ENCODE measurements at places on chromosomes 13 and 19.
A peak's percentile ranks its signal among the peaks of the same experiment; 100 is the strongest.

GRCh38 chr19:33260628-33261418 lies 35.2 kb upstream of the SLC7A10 start:
- peak; percentile 85 for DNase-seq

GRCh38 chr13:114130837-114131582 lies 1.4 kb downstream of the RASA3 start:
- peak; percentile 86 for DNase-seq

DNA sequence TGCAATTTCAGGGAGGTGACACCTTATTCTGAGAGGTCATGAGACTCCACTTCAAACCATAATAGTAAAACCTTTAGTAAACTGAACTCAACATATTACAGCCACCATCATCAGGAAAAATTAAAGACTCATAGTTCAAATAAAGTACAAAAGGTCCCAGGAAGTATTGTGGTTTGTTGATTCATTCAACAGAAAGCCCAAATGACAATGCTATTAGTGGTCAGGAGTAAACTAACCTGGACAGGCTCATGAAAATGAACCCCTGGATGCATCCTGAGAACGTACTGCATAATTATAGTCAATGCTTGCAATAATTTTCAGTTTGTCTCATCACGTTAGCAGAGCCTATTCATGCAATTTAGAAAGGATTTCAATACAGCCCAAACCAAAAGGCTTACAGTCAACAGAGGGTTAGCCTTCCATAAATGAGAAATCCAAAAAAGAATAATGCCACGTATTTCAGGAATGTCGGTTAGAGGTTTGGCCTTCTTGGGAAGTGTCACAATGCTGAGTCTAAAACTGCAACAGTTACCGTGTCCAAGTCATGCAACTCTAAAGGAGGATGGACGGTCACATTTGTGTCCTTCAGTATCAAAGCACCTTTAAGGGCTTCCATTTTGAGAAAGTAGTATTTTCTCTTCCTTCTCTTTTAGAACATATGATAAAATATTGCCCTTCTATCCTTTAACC lies 280.8 kb downstream of the ABCC4 start:
- DNase-seq: no peak

DNA sequence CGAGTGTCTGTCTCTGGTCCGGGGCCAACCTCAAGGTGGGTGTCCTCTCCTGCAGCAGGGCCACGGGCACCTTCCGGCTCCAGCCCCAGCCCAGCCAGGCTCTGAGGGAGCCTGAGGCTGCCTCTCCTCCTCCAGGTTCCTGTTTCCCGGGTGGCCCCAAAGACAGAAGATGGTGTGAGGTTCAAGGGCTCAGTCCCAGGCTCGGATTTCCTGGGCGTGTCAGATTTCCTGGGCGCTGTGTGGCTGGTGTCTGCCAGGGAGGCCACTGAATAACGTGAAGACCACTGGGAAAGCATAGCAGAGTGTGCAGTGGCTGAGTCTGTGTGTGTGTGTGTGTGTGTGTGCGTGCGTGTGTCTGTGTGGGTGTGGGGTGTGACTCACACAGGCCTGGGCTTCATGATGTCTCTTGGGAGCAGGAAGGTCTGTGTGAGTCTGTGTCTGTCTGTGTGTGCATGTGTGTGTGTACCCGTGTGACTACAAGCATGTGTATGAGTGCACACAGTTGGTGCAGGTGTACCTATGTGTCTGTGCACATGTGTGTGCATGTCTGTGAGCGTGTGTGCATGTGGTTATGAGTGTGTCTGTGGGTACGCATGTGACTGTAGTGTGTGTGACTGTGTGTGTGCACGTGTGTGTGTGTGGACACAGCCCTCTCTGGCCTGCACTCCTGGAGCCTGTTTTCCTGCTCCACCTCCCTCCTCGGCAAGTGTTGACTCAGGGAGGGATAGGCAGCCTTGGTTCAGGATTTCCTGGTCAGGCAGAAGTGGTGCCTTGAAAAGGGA lies 28.3 kb downstream of the CEBPA start:
- peak; percentile 78 for DNase-seq

GRCh38 chr19:30267332-30267731 lies 104.9 kb upstream of the ZNF536 start:
- DNase-seq: no peak

DNA sequence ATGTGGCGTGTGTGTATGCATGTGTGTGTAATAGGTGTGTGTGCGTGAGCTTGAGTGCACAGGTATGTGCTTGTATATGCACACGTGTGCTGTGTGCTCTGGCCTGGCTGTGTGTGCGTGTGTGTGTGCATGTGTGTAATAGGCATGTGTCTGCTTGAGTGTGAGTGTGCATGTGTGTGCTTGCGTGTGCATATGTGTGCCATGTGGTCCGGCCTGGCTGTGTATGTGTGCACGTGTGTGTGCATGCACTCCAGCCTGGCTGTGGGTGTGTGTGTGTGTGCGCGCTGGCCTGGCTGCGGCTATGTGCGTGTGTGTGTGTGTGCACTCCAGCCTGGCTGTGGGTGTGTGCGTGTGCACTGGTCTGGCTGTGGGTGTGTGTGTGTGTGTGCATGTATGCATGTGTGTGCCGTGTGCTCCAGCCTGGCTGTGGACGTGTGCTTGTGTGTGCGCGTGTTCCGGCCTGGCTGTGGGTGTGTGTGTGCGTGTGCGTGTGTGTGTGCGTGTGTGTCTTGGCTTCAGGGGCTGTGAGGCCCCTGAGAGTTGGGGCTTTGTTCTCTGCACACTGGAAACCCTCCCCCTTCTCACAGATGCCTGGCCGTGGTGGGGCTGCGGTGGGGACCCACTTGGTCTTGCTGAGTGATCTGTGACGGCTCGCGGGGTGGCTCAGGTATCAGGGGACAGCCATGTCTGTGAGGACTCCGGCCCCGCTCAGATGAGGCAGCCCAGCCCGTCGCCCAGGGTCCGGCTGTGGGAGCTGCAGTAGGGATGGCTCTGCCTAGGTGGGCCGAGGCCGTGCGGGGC lies 8.2 kb downstream of the SPPL2B start:
- DNase-seq: no peak

- no peak for DNase-seq
Measured at GRCh38 chr19:47266401-47266941, 8.2 kb upstream of the INAFM1 start.

DNA sequence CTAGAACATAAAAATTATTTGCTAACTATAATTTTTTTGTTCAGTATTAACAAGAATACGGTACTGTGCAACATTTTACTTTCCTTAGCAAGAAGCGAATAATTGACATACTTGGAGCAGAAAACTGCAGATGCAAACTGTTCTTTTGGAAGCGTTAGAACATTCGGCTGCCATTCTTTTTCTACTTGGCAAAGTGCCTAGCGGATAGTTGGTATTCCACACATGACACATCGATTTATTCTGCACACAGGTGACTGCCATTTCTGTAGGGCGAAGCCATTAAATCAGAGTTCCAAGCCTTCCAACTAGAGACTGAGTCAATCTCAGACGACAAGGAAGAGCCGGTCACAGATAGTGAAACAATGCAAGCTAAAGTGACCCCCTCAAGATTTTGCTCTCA lies 117.4 kb downstream of the TRPC4 start:
- no peak for DNase-seq

DNA sequence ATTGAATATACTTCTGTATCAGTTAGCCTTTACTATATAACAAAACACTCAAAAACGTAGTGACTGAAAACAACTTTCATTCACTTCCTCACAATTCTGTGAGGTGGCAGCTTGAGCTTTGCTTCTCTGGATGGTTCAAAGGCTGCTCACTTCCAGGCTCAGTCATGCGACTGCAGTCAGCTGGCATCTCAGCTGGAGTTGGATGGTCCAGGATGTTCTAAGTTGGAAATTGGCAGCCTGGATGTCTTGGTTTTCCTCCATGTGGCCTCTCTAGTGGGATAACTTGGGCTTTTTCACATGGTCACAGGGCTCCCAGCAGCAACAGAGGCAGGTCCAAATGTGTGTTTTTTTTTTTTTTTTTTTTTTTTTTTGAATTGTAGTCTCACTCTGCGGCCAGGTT lies 204.4 kb downstream of the LACC1 start:
- no peak for DNase-seq

- DNase-seq: no peak
Measured at GRCh38 chr19:5908773-5909442, 4.2 kb downstream of the VMAC start.

GRCh38 chr19:8557642-8558238 lies 19.5 kb downstream of the MYO1F start:
- DNase-seq: no peak

GRCh38 chr13:106361621-106362020 lies 173.8 kb downstream of the EFNB2 start:
- DNase-seq: no peak

GRCh38 chr13:101919541-101920181 lies 467.2 kb downstream of the ITGBL1 start:
- no peak for DNase-seq

DNA sequence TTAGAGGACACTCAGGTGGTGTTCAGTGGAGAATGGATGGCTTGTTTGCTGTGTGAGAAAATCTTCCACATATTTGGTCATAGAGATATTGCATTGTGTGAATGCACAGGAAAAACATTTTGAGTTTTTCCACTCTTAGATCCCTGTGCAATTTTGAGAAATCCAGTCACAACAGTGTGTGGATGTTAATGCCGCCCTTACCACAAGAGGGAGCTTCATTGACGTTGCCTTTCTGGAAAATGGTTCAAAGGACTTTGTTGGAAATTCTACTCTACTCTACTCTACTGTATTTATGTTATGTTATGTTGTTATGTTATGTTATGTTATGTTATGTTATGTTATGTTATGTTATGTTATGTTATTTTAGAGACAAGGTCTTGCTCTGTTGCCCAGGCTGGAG lies 13.4 kb downstream of the ZNF20 start:
- peak; percentile 3 for DNase-seq

DNA sequence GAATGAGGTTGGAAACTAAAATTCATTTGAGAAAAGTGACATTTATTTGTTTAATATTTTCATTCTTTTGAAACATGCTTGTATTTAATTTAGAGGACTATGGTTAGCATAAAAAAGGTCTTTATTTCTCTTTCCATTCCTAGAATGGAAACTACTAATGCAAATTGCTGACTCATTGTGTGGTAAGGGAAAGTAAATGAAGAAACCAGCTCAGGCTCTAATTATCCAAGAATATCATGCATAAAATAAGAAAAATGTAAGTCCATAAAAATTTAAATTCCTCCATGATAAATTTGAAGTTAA lies 777.0 kb upstream of the SLITRK1 start:
- DNase-seq: no peak

DNA sequence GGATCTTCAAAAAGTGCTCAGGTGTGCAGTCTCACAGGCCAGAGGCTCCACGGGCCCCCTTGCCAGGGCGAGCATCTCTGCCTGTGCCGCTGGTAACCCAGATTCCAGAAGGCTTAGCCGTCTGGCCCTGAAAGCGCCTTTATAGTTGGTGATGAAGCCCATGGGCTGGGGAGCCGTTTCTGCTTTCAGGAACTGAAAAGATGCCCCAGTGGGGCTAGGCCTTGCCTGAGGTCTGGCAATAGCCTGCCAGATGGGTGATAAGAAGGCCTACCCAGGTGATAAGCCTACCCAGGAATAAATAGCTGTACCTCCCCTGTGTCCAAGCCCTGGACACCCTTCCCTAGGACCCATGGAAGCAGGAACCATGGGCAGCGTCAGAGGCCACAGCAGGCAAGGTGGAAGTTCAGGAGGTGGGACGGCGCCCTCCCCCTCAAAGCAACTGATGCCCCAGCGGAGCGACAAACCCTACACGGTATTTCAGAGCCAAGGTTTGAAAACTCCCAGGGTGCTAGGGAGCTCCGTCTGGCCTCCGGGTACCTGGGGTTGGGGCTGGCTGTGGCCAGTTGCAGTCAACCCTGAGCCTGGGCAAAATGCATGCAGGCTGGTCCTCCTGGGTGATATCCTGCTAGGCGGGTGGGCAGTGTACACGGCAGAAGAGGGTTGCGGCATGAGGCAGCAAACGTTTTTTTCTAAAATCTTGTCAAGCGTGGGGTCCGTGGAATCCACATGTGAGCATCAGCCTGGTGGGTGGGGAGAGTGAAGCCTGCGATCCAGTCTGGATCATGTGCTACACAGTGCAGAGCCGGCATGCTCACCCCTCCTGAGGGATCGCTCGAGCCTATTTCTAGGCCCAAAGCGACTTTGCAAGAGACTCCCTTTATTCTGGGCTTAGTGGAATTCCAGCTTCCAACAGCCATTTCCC lies 45.3 kb downstream of the ACTN4 start:
- DNase-seq: no peak

DNA sequence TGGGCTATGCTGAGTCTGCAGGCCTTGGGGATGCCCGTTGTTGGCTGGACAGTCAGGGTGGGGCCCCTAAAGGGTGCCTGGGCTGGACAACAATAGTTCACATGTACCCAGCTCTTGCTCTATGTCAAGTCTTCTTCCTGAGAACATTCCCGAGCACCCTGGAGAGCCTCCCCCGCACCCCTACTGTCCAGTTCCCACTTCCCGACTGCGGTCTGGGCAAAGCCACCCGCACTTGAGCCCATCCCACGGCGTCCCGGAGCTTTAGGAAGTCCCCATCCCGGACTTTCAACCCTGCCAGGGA lies 1.1 kb upstream of the MPND start:
- DNase-seq: no peak

GRCh38 chr13:102299366-102299765 lies 102.5 kb downstream of the FGF14 start:
- no peak for DNase-seq

- no peak for DNase-seq
Measured at GRCh38 chr19:54432144-54432738, 16.8 kb upstream of the LENG8 start.

GRCh38 chr19:14512406-14512961 lies 5.7 kb downstream of the DNAJB1 start:
- no peak for DNase-seq

- DNase-seq: no peak
Measured at GRCh38 chr13:51052581-51052980, 58.5 kb downstream of the C13orf42 start.

GRCh38 chr13:72316716-72317115 lies 410.7 kb downstream of the MZT1 start:
- DNase-seq: no peak

- no peak for DNase-seq
Measured at GRCh38 chr13:83024955-83025594, 857.2 kb downstream of the SLITRK1 start.

DNA sequence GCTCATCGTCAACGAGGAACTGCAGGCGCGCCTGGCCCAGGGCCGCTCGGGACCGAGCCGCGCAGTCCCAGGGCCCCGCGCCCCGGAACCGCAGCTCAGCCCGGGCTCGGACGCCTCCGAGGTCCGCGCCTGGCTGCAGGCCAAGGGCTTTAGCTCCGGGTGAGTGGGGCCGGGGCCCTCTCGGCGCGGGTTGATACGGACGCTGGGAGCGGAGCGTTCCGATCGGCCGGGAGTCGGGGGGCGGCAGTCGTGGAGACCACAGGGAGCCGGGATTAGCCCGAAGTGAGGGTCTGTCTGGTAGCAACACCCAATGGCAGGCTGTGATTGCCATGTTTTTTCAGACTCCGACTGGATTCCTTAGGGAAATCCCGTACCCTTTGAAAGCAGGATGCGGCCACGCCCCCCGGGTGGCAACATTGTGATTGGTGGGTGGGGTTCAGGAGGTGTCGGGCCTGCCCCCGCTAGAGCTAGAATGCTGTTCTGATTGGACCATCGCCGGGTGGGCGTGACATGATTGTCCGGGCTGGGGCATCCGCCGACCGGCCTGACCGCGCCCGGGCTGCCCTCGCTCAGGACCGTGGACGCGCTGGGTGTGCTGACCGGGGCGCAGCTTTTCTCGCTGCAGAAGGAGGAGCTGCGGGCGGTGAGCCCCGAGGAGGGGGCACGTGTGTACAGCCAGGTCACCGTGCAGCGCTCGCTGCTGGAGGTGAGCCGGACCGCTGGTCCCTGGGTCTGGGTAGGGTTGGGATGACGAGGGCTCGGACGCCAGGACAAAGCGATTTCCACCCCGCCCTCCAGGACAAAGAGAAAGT lies 11.3 kb downstream of the EPS8L1 start:
- no peak for DNase-seq
